Mammary microvascular endothelial cell (primary cell): ENCODE measurements at places on chromosomes 3 and 15. TPM values are rescaled to one million over a fixed set of nuclear protein-coding genes. Genes with fewer than 3 reads are reported as not detected.

INKA1 gene
- total RNA-seq, result 12.7 and 17.6 TPM in 2 replicates

NFKBIZ gene
- 25.7 and 25.8 TPM in 2 replicates for total RNA-seq

GP9 gene
- total RNA-seq, result 0.53 TPM in 1 of 2 replicates, not detected in the other

ARNT2 gene
- total RNA-seq, result not detected in 2 replicates

IQCF5 gene
- not detected in 2 replicates for total RNA-seq

SEMA5B gene
- not detected in 2 replicates for total RNA-seq

MST1 gene
- total RNA-seq, result 1.1 and 1.3 TPM in 2 replicates

IGSF11 gene
- not detected in 2 replicates for total RNA-seq

MESP1 gene
- 0.34 and 1.1 TPM in 2 replicates for total RNA-seq

ZFYVE19 gene
- 17.2 and 26.3 TPM in 2 replicates for total RNA-seq

CIP2A gene
- 27.8 and 29.7 TPM in 2 replicates for total RNA-seq

TMCO5A gene
- not detected in 2 replicates for total RNA-seq

LDHAL6B gene
- not detected in 2 replicates for total RNA-seq

METTL6 gene
- 16.1 and 17.1 TPM in 2 replicates for total RNA-seq

DUOX2 gene
- not detected in 2 replicates for total RNA-seq

CELF6 gene
- 0.13 TPM in 1 of 2 replicates, not detected in the other for total RNA-seq

UBXN7 gene
- 5.9 and 7.0 TPM in 2 replicates for total RNA-seq

ATP13A4 gene
- total RNA-seq, result 0.07 TPM in 1 of 2 replicates, not detected in the other

CYP1A2 gene
- total RNA-seq, result not detected in 2 replicates

TM2D3 gene
- 25.4 and 25.7 TPM in 2 replicates for total RNA-seq

CPEB1 gene
- not detected in 2 replicates for total RNA-seq

ALG1L2 gene
- not detected in 2 replicates for total RNA-seq

ZBED2 gene
- not detected in 2 replicates for total RNA-seq

MCF2L2 gene
- total RNA-seq, result 0.15 and 1.7 TPM in 2 replicates

STX19 gene
- total RNA-seq, result not detected in 2 replicates

LRRC31 gene
- total RNA-seq, result not detected in 2 replicates

RCCD1 gene
- total RNA-seq, result 18.7 and 19.0 TPM in 2 replicates

CADM2 gene
- not detected in 2 replicates for total RNA-seq

NME9 gene
- 0.07 TPM in 1 of 2 replicates, not detected in the other for total RNA-seq
